ENCODE measurements at places on chromosomes 4 and X. TPM values are rescaled to one million over a fixed set of nuclear protein-coding genes. Genes with fewer than 3 reads are reported as not detected.

GRCh38 chr4:15704129-15704528 lies 1.3 kb downstream of the BST1 start:
- no peak for DNase-seq

GRCh38 chrX:34631479-34632220 lies 25.4 kb downstream of the TMEM47 start:
- DNase-seq: peak; percentile 83

DNA sequence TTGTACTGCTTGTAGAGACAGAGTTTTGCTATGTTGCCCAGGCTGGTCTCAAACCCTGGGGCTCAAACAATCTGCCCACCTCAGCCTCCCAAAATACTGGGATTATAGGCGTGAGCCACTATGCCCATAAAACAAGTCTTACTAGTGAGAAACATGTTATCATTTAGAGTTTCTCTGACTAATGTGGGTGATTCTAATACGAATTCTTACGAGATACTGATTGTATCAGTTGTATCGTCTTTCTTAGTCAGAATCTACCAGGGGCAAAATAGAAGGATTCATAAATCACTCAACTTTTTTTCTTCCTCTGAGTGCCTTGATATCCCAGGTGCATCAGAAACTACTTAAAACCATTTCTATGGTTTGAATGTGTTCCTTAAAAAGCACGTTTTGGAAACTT lies 14.4 kb upstream of the NMU start:
- no peak for DNase-seq

DNA sequence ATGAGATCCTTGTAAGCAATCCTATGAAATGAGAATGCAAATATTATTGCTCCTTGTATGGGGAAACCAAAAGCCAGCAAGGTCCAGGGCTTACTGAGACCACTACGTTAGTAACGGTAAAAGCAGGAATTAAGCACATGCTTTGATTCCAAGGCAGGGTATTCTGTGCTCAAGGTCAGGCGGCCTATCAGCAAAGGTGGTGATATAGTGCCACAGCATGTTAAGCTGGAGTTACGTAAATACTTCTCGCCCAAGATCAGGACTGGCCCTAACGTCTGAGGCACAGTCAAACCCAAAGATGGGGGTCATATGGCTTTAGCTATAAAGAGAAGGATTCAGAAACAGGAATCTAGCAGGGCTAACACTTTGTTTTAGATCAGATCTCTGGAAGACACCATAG lies 27.6 kb downstream of the SLC10A7 start:
- no peak for DNase-seq

DNA sequence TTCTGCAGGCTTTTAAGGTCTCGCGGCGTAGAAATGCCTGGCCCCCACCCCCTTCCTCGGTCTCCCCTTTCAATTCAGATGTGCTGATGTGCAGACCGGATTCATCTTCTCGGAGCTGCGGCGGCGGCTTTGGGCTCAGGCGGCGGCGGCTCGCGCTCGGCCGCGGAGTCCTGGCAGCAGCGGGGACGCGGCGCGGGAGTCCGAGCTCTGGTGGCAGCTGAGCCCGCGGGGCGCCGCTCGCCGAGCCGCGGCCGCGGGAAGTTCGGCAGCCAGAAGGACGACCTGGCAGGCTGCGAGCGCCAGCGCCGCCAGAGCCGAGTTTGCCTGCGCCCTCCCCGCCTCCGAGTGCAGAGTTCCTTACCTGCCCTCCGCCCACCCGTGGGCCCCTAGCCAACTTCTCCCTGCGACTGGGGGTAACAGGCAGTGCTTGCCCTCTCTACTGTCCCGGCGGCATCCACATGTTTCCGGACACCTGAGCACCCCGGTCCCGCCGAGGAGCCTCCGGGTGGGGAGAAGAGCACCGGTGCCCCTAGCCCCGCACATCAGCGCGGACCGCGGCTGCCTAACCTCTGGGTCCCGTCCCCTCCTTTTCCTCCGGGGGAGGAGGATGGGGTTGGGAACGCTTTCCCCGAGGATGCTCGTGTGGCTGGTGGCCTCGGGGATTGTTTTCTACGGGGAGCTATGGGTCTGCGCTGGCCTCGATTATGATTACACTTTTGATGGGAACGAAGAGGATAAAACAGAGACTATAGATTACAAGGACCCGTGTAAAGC lies 448 bp downstream of the TLL1 start:
- peak; percentile 55 for DNase-seq

DNA sequence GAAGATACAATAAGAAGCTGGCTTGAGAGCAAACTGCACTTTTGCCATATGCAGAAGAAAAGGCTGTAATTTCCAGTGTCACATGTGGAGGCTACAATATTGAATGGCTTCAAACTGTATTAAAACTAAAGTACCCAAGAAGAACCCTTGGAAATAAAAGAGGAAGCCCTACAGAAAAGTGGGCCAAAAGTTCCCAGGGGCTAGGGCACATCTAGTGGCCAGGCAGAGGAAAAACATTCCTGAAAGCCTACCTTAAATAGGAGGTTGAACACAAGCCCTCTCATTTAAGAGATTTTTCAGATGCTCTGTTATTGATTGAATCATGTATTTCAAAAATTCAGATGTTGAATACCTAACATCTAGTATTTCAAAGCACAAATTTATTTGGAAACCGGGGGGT lies 40.6 kb upstream of the PRDX4 start:
- DNase-seq: no peak

DNA sequence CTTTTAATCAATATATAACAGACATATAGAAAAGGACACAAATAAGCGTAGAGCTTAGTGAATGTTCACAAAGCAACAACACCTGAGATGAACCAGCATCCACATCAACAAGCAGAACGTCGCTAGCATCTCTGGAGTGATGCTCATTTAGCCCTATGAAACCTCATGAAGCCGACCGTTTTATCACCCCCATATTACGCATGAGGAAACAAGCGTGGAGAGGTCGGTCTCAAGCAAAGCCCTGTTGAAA lies 524 bp upstream of the RPS3A start:
- DNase-seq: no peak

- DNase-seq: no peak
These were observed 120.8 kb upstream of the SFRP2 start for GRCh38 chr4:153909672-153910071.

DNA sequence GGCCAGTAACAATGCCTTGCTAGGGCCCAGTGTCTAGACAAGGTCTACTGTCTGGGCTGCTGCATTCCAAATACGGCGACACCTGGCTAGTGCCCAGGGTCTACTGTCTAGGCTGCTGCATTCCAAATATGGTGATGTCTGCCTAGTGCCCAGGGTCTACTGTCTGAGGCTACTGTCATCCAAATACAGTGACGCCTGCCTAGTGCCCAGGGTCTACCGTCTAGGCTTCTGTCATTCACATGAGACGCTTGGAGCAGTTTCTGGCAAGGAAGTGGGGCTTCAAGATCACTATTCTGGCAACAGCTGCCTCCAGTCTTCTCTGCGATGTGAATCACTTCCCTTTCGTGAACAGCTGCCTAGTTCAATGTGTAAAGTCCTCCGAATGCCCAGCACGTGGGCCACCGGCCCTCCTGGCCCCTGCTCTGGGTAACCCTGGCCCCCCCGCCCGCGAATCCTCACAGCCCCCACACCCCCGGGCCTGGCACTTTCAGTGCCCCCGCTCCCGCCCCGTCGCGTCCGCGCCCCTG lies 12.7 kb downstream of the ACOX3 start:
- peak; percentile 91 for DNase-seq

DNA sequence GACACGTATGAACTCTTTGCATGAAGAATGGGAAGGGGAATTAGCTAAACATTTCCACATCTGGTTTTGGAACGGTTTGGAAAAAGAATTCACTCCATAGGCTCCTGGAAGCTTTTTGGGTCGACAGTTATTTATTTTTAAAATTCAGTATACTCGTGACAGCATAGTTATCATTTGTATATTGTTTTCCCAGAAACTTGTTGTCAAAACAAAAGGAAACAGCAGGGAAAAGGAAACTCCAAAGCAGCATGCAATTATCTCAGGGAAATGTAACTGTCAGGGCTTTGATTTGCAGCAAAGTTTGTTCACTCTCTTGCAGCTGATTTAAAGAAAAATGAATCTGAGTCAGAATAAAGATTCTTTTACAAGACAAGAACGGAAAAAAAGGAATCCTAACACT lies 86.5 kb downstream of the PLAC1 start:
- peak; percentile 86 for DNase-seq

DNA sequence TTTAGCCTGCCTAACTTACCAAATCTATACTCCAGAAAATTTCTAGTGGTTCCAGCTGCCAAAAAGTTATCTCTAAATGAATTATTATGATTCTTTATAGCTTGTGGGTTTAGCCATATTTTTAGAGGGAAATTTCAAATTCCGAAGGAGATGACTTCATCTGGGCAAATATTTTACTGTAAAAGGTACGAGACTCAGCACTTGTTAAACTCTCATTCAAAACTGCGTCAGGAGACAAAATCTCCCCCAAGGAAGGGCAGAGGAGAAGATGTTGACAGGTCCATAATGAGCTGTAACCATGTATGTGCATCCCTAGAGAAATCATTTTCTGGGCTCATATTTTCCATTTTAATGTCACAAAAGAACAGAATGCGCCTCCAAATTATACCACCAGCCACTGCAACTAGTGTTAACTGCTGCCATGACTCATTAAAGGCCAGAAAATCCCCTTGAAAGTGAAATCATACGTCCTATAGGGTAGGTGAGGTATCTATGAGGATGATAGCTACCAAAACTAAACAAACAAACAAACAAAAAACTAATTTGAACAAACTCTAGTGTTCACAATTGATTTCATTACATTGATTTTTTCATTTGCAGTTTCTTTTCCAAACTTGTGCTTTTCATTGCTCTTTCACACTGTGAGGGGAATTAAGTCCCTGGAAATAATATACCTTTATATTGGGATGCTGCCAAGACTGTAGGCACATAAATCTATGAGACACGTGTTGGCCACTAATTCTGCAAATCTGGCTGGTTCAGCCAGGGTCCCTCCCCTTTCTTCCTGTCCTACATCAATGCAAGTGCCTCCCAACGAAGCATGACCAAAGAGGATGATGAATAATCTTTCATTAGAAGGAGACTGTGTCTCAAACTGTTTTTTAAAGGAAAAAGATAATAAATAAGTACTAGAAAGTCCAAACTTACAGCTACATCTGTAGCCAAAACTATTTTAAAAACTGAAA lies 85.8 kb downstream of the ARHGAP6 start:
- peak; percentile 10 for DNase-seq

SLC10A4 gene
- polyA plus RNA-seq: 0.87 TPM

SLC10A6 gene
- polyA plus RNA-seq: 0.23 TPM

DRP2 gene
- 2.9 TPM for polyA plus RNA-seq

HTN1 gene
- not detected for polyA plus RNA-seq

SLC25A53 gene
- polyA plus RNA-seq: 7.2 TPM

DUX4 gene
- polyA plus RNA-seq: not detected

Measured in muscle of leg (tissue), 16 donors.